ENCODE measurements at places on chromosomes 7 and 10.
A peak's percentile ranks its signal among the peaks of the same experiment; 100 is the strongest.

DNA sequence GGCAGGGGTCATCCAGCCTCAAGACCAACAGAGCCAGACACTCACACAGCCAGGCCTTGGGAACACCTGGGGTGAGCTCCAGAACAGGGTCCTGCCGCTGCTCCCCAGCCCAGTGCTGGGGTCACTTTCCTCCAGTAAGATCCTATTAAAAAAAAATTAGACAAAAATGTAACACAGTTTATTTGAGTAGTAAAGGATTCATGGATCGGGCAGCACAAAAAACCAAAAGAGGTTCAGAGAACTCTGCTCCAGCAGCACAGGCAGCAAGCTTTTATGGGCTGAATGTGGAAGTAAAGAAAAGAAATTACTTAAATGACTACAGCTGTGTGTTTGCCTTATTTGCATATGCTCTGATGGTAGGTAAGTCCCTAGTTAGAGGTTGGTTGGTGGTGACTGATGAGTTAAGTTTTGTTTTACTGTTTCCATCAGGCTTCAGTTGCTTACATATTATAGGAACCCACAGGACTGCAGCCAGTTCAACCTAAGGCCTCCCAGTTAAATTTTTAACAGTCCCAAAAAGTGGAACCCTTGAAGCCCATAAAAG, 80.5 kb upstream of the FGFR2 start:
- DNase-seq: no peak

DNA sequence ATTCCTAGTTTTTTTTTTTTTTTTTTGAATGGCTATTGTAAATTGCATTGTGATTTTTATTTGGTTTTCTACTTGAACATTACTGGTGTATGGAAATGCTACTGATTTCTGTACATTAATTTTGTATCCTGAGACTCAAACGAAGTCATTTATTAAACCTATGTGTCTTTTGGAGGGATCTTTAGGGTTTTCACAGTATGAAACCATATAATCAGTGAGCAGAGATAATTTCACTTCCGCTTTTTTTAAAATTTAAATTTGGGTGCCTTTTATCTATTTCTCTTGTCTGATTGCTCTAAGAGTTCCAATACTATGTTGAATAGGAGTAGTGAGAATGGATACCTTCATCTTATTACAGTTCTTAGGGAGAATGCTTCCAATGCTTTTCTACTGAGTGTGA, 102.7 kb downstream of the ZWINT start:
- DNase-seq: no peak

GRCh38 chr10:1278306-1278705, 222.1 kb downstream of the WDR37 start:
- DNase-seq: no peak

DNA sequence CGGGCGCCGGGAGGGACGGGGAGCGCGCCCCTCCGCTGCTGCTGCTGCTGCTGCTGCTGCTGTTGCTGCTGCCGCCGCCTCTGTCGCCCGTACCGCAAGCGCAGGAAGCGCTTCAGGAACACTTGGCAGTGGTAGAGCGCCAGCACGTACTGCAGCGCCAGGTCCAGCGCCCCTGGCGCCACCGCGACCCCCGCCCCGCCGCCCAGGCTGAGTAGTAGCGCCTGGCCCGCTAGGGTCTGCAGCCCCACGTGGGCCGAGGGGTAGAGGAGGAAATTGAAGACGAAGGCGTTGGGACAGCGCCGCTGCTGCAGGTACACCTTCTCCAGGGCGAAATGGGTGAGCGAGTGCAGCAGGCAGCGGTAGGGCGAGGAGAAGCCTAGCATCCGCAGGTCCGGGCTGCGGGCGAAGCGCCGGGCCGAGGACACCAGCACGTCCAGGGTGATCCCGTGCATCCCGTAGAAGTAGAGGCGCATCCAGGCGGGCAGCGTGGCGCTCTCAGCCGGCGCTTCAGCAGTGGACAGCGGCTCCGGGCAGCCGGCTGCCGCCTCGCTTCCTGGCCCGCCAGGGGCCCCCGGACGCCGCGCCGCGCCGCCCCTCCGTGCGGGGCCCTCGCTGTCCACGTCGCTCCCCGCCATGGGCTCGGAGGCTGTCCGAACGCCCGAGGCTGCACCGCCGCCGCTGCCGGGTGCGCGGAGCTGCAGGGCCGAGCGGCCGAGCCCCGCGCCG, at the start of gene TMEM229A:
Gene TMEM229A (minus strand): TSS at position 699 of the 726 bp plus-strand sequence. CDS start 64 bp downstream, at position 635.
- DNase-seq: no peak

DNA sequence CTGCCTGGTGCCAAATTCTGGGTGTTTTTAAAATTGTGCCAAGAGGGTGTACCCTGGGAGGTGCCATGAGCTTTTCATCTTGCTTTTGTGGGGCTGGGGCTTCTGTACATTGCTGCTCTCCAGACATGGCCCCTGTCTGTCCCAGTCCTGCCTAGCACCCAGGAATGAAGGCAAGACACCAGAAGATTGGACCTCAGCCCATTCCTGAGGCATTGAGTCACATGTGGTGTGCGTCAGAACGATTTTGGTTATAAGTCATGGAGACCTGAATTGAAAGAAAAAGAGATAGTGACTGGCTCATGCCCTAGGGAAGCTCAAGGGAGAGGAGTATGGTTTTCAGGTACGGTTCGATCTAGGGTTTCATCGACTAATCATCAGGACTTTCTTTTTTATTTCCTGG, 493.2 kb downstream of the TYW1 start:
- no peak for DNase-seq

GRCh38 chr10:4740471-4740870, 85.5 kb upstream of the AKR1E2 start:
- DNase-seq: no peak

GRCh38 chr10:103789771-103790201, 65.6 kb downstream of the SH3PXD2A start:
- no peak for DNase-seq

GRCh38 chr7:151146761-151147160, 20.7 kb downstream of the GBX1 start:
- no peak for DNase-seq

DNA sequence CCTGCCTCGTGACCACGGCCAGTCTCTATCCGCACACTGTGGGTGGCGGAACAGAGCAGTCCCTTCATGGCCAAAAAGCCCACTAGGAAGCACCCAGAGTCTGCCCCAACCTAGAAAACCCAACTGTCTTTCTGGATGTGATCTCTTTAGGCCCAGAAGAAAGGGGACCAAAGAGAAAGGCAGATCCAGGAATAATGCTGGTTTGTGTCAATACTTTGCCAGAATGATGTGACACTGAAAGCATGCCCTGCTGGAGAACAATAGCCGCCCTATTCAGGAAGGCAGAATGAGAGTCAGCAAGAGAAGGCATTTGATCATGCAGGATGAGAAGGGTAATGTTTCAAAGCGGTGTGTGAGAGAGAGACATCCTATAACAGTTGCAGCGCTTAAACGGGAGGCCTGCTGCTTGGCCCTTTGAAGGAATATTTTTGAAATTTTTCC, 274.7 kb downstream of the USP6NL start:
- DNase-seq: no peak

- DNase-seq: peak; percentile 71
Observed at GRCh38 chr7:29408841-29409243, 154.8 kb upstream of the PRR15 start.

DNA sequence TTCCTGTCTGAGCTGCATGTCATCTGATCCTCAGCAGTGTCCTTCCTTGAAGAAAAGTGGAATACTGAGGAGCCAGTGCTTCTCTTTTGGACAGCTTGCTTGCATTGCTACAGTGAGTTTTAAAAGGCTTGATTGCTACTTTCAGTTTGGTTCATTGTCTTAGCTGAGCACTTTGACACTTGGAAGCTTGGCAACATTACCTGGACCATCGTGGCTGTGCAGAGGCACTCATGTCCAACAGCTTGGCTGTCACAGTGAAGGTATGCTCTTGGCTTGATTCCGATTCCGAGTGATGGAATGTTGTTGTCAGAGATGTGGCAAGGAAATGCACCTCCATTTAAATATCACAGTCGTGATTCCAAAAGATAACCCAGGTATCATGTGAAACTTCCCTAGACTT, 102.4 kb downstream of the FAS start:
- DNase-seq: no peak
